Stimulated activated CD4-positive, alpha-beta T cell treated with anti-CD3 and anti-CD28 coated beads, Interleukin-12 subunit alpha, Interleukin-12 subunit beta, amount 100 ng/mL, for 48 hours (primary cell): ENCODE measurements at places on chromosomes 7 and 10.

DNA sequence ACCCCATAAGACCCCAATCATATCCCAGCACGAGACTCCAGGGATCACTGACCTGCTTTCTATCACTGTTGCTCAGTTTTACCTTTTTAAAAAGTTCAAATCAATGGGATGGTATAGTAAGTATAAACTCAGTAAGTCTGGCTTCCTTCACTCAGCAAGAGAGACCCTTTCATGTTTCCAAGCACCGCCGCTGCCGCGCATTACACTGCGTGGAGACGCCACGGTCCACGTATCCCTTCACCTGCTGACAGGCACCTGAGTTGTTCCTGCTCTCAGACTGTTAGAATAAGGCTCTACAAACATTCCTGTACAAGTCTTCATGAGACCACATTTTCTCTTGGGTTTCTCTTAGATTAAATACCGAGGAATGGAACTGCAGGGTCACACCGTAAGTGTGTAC lies 28.3 kb downstream of the MAD1L1 start:
- DNase-seq = no peak

DNA sequence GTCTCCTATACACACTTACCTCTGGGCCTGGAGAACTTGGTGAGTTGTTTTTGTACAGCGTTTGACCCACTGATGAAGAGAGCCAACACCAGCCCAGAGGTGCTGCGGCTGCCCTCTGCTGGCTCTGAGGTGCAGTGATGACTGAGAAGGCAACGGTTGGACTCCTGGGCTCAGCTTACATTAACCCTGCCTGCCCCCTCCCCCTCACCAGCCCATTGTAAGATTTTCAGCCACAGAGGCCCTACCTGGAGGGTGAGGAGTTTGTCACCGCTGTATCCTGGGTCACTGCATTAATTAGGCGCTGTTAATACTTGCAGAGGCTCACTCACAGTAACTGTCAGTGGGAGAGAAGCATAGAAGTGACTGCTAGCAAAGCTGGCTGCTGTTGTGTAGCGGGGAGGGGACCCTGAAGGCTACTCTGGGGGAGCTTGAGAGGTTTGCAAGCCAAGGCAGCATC lies 19.0 kb upstream of the ANKRD2 start:
- peak; percentile 54 for DNase-seq

GRCh38 chr10:112532956-112533355 lies 85.9 kb downstream of the VTI1A start:
- DNase-seq = no peak

DNA sequence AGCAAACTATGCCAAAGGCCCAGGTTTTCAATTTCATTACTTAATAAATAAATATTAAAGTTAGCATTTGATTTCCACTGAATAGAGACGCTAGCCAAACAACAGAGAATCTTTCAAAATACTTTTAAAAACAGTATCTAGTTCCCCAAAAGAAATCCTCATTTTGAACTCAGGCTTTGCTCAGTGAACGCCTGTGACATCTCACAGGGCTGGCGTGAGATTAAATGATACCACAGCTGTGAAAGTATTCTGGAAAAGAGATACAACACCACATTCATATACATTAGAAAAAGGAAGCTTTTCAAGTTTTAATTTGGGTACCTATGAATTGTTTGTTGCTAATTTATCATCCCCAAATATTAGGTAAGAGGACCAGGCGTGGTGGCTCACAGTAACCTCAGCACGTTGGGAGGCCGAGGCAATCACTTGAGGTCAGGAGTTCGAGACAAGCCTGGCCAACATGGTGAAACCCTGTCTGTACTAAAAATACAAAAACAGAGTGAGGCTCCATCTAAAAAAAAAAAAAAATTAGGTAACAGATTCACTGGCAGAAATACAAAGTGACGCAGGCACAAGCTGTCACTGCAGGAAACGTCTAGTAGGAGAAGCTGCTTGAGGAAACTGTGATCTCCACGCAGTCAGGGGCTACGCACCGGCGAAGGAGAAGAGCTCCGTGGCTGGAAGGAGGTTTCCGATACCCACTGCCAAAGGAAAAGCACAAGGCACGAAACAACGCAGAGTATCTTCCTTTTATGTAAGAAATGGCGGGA lies 50.0 kb downstream of the AMZ1 start:
- DNase-seq = no peak

DNA sequence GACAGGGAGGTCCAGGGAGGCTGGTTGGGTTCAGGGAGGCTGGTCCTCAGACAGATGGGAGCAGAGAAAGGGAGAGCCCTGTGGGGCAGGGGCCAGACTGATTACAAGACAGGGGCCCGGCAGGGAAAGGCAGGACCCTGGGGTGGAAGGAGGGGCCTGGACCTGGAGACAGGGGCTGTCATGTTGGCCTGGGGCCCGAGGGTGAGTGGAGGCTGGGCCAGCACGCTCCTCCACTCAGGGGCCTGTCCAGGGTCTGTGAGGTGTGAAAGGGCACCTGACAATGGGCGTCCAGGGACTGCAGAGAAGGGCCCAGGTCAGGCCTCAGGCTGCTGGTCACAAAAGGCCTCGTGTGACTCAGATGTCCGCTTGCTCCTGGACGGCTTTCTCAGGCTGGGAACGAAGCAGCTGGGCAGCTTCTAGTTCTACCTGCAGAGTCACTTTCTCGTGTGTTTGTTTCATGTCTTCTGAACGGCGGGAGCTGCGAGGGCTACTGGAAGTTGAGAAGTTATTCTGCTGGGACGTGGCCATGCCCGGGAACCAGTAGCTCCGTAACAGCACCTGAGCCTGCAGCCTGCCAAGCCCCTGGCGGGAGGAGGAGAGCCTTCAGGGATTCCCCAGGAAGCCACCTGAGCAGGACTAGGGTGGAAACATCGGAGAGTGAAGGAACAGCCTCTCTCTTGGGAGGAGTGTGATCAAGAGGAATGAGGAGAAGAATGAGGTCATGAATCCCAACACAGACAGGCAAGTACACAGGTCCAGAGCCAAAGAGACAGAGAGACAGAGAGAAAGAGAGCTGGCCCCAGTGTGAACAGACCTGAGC lies 65.8 kb downstream of the KLF6 start:
- DNase-seq = no peak

DNA sequence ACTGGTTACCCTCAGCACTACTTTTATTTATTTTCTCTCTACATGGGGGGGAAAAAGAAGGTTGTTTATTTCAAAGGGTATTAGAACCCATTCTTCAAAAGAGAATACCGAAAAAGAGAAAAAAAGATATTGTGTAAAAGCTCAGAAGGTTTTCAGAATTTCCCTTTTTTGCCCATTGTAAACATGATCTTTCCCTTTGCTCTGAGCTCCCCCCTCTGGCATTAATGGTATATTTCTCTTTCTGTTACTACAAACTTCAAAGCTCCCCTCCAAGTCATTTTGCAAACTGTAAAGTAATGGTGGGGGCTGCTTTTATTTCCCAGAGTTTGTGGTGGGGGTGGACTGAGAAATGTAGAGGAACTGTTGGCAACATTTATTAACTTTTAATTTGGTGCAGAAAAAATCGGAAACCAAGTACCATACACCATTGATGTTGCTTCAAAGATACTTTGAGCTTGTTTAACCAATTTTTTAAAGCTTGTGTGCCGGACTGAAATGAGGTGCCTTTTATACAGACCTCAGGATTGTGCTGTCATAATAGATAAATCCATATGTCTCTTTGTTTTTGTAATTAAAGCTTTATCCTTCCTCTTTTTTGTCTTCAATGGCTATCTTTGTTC lies 181.5 kb downstream of the EXOC4 start:
- no peak for DNase-seq
